ENCODE measurements at places on chromosomes 2 and 18.

DNA sequence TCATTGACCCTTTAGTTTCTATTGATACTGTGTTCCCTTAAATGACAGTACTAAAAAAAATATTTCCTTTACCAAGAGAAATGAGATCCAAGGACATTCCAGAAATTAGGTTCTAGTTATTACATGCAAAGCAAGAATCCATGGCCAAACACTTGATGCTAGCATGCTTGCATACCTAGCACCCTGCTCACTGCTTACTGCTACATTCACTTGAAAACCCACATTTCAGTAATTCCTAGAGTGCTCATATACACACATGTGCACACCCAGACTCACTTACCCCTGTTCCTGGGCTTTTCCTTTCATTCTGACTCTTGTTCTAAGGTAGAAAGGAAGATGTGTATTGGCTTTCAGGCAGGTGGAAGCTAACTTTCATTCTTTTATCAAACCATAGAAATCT lies 395.9 kb downstream of the THSD7B start:
- DNase-seq = no peak

GRCh38 chr18:6423289-6423688 lies 8.6 kb upstream of the L3MBTL4 start:
- no peak for DNase-seq

DNA sequence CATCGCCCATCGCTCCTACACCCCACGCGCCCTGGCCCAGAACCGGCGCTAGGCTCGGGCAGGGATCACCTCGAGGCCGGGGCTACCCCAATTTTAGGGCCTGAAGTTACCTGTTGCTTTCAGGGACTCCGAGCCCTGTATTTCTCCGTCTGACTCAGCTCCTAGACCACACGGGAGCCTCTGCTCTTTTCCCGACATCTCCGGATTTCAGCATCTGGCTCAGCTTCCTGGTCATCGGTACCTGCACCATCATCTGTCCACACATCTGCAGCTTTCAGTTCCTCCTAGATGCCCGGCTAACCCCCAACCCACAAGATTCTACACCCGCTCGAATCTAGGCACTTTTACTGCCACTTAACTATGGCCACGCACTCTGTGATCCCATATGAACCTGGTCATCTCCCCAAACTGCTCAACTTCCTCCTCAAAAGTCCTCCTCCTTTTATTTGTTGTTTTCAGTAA lies 12.1 kb upstream of the HMSD start:
- DNase-seq = no peak

- DNase-seq = peak; percentile 72
Observed at GRCh38 chr2:196459539-196459938, 180.0 kb upstream of the CCDC150 start.

- DNase-seq = no peak
Observed at GRCh38 chr2:139916822-139917221, 1136.6 kb upstream of the NXPH2 start.

GRCh38 chr2:47654790-47655562 lies 128.0 kb upstream of the MSH6 start:
- no peak for DNase-seq

- DNase-seq = no peak
Observed at GRCh38 chr18:75546964-75547363, 119.5 kb upstream of the SMIM21 start.

DNA sequence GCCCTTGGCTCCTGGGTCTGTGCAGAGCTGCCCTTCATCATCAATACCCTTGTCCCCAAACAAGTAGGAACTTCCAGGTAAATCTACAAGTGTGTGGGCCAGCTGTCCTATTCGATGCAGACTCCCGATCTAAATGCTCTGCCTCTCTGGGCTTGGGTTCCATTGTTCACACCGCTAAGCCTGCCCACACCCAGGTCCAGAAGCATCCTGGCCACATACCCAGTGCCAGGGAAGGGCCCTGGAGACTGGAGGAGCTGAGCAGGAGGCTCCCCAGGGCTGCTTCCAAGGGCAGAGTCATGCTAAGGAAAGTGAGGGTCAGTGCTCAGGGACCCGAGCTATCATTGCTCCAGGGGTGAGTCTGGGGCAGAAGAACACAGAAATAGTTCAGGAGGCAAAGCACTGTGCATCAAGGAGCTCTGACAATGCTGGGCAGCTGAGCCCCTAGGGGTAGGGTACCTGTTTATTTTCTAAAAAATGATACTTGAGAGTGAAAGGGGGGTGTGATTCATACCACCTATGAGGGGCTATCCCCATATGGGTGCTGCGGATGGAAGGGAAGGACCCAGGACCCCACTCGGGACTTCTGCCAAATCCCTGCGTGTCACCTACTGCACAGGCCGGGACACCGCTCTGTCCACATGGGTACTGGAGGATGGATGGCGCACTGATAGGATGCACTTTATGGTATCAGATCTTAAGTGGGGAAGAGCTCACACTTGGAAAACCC lies 25.8 kb upstream of the TWIST2 start:
- no peak for DNase-seq

GRCh38 chr2:28313220-28313784 lies 79.4 kb upstream of the FOSL2 start:
- DNase-seq = peak; percentile 9

GRCh38 chr2:215722986-215723630 lies 287.2 kb upstream of the FN1 start:
- DNase-seq = no peak

DNA sequence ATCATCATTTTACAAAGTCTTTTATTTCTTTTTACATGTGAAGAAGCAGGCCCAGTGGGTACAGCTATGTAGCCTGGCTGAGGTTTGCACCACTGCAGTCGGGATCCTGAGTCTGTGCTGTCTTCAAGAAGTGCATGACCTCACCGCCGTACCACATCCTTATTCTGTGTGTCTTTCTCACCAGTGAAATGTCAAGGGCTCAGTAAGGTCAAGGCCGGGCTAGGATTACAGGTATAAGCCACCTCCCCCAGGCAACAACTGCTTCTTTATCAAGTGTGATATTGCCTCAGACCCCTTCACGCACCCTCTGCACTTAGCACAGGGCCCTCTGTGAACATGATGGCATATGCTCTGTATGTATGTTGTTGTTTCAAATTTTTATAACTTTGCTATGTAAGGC lies 76.7 kb downstream of the PIEZO2 start:
- DNase-seq = no peak

DNA sequence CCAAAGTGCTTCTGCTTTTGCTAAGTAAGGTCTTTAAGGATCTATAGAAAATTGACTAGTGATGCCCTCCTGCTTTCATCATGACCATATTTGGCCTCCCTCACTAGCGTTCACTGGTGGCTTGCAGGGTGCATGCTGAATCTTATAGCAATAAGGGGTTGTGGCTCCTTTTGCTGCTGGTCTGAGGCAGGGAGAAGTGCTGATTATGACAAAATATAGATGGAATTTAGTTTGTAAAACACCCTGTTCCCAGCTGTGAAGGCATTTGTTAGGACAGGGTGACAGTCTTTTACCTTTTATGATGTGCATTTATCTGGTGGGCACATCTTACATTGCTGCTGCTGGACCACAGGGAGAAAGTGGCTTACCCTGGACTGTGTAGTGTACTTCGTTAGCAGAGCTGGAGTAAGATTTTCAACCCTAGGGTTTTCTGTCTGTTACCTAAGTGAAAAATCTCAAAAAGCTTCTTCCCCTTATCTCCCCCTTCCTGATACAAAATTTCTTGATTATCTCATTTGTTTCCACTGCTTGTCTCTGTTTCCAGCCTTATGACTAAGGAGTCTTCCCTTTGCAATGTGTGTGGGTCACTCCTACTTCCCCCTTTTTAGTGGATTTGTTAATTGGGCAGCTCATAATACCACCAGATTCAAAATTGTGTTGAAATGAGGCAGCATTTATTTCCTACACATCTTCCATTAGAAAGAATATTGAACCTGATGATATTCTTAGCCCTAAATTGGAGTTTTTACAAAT lies 21.2 kb upstream of the RPL37A start:
- DNase-seq = no peak

GRCh38 chr18:26919627-26920026 lies 54.1 kb upstream of the AQP4 start:
- no peak for DNase-seq

GRCh38 chr2:43269074-43269572 lies 42.7 kb upstream of the ZFP36L2 start:
- peak; percentile 68 for DNase-seq

- DNase-seq = no peak
Observed at GRCh38 chr18:45745817-45746461, 22.0 kb downstream of the SLC14A1 start.

- peak; percentile 69 for DNase-seq
Observed at GRCh38 chr2:195486987-195487644, 169.9 kb upstream of the SLC39A10 start.

DNA sequence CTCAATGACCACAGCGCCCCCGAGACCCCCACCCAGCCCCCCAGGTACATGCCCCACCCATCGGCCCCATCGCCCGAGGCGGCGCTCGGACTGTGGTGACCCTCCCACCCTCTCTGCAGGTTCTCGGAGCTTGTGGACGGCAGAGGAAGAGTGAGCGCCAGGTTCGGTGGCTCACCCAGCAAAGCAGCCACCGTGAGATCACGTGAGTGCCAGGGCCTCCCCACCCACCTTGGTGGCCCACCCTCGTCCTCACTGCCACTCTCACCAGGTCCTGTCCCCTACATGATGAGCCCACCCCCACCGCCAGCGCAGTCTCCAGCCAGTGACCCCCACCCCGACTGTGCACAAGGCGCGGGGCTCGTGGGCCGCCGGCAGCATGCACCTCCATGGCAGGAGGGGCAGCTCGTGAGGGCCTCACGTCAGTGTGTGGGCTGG lies 30.4 kb downstream of the MTERF4 start:
- DNase-seq = no peak

GRCh38 chr2:109200616-109201464 lies 71.8 kb downstream of the SH3RF3 start:
- no peak for DNase-seq

GRCh38 chr2:239186516-239187357 lies 214.1 kb downstream of the HDAC4 start:
- no peak for DNase-seq

- no peak for DNase-seq
Observed at GRCh38 chr2:120465989-120466703, 120.2 kb downstream of the INHBB start.

GRCh38 chr2:230864122-230864604 lies 579 bp upstream of the ITM2C start:
- no peak for DNase-seq

DNA sequence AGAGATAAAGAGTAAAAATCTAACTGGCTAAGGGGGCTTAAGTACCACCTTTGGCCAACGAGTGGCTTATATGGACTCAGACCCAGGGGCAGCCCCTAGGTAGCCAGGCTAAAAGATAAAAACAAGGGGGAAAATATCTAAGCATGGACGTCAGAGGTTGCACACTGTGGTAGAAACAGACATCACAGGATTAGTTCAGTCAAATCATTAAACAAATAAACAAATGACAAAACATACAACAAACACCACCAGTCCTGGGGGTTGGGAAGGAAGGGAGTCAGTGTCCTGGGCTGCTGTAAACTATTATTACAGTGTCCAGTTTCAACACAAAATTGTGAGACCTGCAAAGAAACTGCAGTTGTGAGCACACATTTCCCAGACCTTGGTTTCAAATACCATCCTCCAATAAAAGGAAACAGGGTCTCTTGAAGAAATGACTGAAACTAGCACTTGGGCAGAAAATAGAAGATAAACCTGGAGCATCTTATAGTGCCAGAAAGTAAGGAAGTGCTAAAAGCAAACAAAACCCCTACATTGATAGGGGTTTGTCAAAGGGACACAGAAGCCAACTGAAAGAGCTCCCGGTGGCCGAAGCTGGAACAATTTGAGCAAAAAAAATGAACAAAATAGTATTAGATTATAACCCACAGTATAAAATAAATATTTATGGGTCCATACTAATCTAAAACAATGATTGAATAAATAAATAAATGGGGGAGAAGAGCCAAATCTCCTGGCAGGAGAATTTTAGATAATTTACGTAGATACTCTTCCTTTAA lies 154.8 kb upstream of the KLF7 start:
- DNase-seq = no peak

All from RCC 7860 (cell line).